A549 treated with dexamethasone at 1 μM for 4 hours (cell line): ENCODE measurements at places on chromosomes 2 and 18. TPM values are rescaled to one million over a fixed set of nuclear protein-coding genes. Genes with fewer than 3 reads are reported as not detected.

Gene ZNF638
- total RNA-seq = 62.3 to 72.8 TPM (median 66.6 TPM) in 5 replicates

Gene GATA6
- 0.86 to 1.8 TPM (median 1.5 TPM) in 5 replicates for total RNA-seq

Gene TRIM43
- total RNA-seq = 0.07 to 0.17 TPM (median 0.12 TPM) in 4 of 5 replicates, not detected in the other

Gene TUBA4B
- 0.12 to 0.20 TPM (median 0.16 TPM) in 3 of 5 replicates, not detected in the others for total RNA-seq
